Hematopoietic multipotent progenitor cell treated with erythropoietin and hydrocortisone succinate and interleukin-3 and kit ligand, for 15 days (in vitro differentiated cells): ENCODE measurements at places on chromosomes 3 and 15.

DNA sequence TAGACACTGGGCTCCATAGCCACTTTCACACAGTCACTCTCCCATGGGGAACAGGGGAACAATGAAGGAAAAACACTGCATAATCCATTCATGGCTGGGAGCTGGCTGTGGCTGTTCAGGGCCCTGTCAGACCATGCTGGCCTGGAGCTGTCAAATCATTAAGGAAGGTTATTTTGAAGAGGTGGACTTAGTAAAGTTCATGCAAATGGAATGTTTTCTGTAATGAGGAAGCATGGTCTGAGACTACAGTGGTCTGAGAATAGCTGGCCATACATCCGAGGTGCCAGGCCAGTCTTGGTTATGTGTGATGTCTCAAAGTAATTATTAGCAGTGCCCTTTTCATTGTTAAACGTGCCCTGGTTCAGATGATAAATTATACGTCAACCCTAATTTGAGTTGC, 117.1 kb upstream of the MRPS22 start:
- DNase-seq, result no peak

GRCh38 chr3:23203708-23204330, 692 bp downstream of the UBE2E2 start:
- DNase-seq, result no peak

DNA sequence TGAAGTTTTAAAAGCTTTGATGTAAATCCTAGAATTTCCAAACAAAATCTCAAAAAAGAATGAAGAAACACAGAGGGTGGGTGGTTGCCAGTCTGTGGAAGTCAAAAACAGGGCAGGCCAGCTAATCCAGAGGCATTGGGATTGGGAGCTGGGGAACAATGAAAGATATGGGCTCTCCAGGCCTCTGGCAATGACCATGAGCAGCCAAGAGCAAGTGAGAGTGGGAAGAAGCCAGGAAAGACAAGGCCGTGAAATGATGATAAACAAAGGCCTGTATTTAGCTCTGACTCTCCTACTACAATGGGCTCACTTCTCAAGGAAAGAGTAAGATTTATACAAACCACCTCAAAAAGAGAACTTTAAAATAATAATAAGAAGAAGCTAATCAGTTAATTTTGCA, 248.5 kb downstream of the ZMAT3 start:
- DNase-seq, result no peak

GRCh38 chr3:31833391-31834190, 147.5 kb downstream of the OSBPL10 start:
- DNase-seq, result no peak

DNA sequence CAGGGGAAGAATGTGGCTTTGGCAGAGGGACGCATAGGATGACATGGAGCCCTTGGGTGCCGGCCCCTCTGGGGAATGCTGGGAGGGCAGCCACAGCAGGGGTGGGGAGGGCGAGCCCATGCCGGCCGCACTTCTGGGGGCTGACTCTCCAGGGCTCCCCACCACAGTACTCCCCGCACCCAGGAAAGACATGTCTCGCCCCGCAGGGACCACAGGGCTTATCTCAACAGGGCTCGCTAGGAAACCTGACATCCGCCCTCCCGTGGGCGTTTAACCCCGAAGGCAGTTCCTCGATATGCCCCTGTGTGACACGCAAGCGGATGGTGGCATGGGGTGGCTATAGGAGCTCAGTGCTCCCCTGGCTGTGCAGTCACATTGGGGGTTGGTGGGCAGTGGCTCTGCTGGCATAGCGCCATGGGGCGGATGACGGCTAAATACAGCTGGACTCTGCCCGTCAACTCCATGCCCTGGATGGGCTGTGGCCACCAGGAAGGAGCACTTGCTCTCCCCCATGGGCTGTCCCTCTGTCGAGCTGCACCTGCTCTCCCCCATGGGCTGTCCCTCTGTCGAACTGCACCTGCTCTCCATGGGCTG, 141.4 kb downstream of the ADAMTS17 start:
- no peak for DNase-seq

GRCh38 chr3:159902546-159903314, 85.9 kb upstream of the IL12A start:
- DNase-seq, result no peak

DNA sequence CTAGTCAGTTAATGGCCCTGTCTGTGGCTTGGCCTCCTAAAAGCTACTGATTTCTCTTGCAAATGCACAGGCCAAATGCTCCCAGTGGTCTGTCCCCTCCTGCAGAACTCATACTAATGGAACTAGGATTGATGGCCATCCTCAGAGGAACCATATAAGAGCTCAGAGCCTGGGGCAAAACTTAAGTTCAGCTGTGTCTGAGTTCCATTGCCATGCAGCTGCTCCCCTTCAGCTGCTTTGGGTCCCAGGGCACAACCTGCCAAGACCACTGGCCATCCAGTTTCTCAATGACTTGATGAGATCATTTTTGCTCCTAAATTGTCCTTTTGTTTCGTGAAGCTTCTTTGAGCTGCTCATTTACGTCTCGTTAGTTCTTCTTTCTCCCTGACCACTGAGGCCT, 529.5 kb upstream of the TBL1XR1 start:
- no peak for DNase-seq

DNA sequence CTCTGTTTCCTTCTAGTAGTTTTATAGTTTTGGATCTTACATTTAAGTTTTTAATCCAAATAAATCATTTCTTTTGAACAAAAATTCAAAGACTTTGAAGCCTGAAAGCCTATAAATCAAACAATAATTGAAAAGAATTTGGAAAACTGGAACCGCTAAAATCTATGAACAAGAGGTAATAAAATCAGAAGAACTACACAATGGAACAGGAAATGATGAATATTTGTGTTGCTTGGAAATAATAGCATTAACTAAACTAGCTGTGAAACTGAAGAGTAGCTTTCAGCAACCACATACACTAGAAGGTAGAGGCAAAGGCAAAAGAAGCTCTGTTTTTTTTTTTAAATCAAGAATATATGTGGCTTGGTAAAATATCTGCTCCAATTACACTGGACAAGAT, 147.9 kb upstream of the ABI3BP start:
- DNase-seq, result no peak

DNA sequence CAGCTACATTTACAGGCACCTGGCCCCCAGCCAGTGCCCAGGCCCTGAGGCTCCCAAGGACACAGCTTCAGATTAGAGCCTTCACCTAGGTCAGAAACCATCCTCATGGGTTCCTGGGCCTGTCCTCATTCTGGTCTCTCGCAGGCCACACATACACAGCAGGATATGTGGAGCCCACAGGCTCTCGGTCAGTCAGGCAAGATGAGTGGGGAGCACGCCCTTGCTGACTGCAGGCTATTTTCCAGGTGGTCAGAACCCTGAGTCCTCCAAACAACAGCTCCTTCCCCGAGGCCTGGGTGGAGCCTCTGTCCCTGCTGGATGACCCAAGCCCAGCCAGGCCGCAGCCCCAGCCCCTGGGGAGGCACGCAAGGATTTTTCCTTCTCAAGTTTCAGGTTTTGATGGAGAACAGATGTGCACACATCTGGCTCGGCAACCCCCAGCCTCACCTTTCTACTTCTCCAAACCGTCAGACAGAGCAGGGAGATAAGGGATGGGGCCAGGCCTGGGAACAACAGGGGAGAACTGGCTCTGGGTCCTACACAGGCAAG, 1.6 kb downstream of the STRA6 start:
- no peak for DNase-seq

DNA sequence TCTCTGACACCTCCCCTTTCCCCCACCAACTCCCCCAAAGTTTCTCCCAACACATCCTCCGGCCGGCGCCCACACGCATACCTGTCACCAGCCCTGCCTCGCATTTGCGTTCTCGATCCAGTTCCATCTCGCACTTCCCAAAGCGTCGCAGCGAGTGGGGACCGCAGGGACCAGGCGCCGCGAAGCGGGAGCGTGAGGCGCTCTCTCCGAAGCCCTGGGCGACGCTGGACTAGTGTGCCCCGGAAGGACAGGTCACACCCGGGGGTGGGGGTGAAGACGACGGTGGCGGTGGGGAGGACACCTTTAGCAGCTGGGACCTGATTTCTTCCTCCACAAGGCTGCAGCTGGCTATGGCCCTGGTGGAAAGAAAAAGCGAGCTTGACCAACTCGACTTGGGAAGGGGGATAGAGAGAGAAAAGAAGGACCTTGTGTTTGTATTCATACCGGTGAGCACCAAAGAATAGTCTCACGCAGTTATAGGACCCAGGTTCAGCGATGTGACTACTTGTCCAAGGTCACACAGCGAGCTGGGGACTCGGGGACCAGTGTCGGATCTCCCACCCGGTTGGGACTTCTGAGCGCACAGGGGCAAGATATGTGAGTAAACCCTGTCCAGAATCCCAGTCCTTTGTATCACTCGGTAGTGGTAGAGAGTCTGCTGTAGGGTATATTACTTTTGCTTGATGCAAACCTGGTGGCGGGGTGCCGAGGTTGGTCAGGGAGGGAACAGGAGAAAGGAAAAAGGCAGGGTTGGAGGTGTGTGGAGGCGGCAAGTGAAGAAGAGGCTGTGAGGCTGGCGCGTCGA, 607 bp upstream of the GHSR start:
- no peak for DNase-seq

DNA sequence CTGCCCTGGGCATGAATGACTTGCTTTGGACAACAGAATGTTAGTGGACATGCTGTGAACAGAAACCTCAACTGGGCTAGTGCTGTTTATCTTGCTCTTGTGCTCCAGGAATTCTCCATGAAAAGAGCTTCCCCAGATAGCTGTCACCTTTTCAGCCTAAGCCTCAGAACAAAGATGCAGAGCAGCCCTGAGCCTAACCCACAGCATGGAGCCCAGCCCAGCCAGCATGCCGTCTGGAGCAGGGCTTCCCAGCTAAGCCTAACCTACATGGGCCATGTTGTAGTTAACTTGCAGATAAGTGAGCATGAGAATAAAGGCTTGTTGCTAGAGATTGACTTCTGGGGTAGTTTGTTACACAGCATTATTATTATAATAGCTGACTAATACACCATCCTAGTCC, 48.9 kb downstream of the SCN5A start:
- DNase-seq, result no peak

- DNase-seq, result no peak
These were observed 540 bp upstream of the RSRC1 start for GRCh38 chr3:158109295-158109803.

GRCh38 chr15:40055576-40056293, 16.8 kb upstream of the SRP14 start:
- no peak for DNase-seq

DNA sequence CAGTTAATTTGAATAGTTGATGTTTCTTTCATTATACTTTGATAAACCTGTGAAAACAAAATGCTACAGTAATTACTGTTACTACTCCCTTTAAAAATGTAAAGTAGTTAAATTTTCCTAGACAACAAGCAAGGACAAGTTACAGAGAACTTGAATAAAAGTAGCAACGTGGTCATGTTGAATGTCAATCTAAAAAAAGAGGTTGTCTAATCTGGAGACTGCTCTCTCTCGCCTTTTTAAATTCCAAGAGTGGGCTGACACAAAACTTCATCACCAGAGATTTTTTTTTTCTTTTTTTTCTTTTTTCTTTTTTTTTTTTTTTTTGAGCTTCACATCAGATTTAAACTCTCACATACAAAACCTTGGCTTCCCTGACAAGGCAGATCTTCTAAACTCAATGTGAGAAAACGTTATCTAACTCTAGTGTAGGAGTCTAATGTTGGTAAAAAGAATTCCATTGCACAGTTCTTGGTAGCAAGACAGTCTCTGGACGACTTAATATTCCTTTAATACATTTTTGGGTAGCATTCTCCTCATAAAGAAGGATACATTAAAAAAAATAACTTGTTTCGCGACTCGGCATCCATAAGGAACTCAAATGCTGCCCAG, 4.1 kb downstream of the FOXP1 start:
- no peak for DNase-seq

GRCh38 chr3:180252683-180253082, 215.9 kb upstream of the PEX5L start:
- DNase-seq, result no peak

DNA sequence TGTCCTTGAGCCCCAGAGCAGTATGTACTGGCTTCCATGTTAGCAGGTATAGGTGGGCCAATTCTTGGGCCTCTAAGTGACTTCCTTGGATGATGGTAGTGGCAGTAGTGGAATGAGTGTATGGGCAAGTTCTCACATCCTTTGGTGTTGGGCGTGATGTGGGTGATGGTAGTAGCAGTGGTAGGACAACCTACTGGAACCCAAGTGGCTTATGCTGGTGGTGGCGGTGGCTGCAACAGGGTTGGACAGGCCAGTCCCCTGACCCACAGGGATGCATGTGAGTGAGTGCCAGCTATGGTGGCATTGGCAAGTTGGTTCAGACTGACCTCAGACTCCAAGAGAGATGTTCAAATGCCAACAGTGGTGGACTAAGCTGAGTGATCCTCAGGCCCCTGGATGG, 1228.2 kb downstream of the ROBO2 start:
- no peak for DNase-seq

- DNase-seq, result no peak
These were observed 191.1 kb upstream of the TSC22D2 start for GRCh38 chr3:150216866-150217600.

DNA sequence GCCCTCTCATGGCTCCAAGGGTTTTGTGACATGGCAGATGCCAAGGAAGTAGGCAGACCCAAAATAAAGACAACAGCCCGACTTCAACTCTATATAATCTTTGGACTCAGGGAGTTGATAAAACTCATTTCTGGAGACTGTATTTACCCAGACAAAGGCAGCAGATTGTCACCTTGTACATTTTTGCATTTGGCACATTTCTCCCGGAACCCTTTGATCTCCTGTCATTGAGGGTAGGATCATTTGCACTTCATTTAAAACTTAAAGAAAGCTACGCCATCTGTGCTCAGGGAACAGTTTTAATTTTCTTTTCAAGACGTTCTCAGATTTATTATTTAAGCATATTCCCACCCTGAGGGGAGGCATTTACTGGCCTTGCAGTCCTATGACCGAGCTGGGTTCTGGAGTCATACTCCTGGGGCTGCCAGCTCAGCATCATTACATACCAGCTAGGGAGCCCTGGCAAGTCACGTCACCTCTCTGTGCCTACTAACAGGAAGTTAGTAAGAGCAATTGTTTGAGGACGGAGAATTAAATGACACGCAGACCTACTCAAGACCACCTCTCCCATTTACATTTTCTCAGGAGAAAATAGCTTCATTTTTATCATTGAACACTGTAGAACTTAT, 5.9 kb downstream of the CDCP1 start:
- DNase-seq, result no peak

- no peak for DNase-seq
These were observed 20.5 kb upstream of the MUC20 start for GRCh38 chr3:195700319-195700718.

DNA sequence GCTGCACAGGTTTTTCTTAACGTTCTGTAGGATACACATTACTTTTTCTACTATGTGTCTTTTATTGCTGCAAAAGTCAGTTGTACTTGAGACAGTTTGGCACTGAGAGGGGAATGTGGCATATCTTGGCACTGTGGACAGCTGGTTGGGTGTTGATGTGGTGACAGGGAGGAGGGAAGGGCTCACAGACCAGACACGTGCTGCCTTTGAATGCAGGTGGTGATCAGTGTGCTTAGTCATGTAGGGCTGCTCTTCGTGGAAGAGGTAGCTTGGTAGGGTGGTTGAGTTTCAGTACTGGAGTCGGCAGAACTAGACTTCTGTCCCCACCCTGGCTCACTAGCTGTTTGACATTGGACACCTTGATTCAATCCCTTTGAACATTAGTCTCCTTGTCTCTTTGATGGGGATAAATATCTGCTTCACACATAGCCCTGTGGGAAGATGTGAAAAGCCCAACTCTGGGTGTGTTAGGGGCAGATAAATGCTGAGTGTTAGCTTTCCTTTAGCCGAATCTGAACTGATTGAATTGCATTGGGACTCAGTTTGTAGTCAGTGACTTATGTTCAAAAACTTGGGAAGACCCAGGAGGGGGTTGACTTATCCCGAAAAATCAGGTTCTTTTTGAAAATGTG, 108.4 kb downstream of the PTPRG start:
- DNase-seq, result no peak

- DNase-seq, result no peak
These were observed 115.8 kb downstream of the SRGAP3 start for GRCh38 chr3:9133656-9134055.
